Choroid plexus epithelial cell (primary cell): ENCODE measurements at places on chromosomes 2 and 18.

- DNase-seq: no peak
Observed at GRCh38 chr2:109428841-109429566, 184.8 kb downstream of the SEPTIN10 start.

- peak; percentile 67 for DNase-seq
Observed at GRCh38 chr2:68319398-68320117, at the start of gene CNRIP1. CNRIP1 (minus strand) TSS chr2:68319949; CDS start chr2:68319400, 549 bp downstream.

- DNase-seq: no peak
Observed at GRCh38 chr18:57073501-57074187, 73.2 kb upstream of the BOD1L2 start.

DNA sequence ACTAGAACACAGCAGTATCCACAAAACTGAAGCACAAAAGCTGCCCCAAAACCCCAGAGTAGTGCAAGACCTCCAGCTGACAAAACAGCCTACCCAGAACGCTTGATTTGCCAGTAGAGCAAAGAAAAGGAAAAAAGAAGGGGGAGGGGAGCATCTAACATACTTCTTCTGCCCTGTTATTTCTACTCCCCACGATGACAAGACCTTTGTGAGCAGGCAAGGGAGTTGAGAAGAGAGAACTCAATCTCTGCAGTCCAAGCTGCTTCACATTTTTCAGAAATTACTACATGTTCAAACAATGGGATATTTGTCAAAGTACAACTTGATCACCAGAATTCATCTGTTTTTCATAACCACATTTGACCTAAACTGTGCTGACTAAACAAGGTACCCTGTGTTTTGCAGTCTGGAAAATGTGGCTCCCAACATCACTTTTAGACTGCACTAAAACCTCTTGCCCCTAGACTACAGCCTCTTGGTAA lies 286.7 kb downstream of the EXOC6B start:
- DNase-seq: peak; percentile 93

DNA sequence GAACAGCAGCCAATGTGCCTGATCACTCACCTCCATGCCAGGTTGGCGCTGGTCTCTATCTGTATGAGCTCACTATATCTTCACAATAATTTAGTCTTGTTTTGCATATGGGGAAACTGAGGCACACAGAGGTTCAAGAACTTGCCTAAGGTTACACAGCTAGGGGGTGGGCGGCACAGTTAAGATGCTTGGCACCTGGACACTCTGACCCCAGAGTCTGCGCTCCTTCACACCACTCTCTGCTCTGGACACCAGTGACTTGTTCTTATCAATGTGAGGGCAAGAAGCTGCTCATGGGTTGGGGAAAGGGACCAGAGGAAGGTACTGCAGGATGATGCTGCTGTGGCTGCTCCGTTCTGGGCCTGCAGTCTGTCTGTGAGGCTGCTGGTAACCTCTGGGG lies 27.1 kb downstream of the FBLN7 start:
- no peak for DNase-seq

GRCh38 chr2:7375901-7376300 lies 458.7 kb downstream of the RNF144A start:
- no peak for DNase-seq

DNA sequence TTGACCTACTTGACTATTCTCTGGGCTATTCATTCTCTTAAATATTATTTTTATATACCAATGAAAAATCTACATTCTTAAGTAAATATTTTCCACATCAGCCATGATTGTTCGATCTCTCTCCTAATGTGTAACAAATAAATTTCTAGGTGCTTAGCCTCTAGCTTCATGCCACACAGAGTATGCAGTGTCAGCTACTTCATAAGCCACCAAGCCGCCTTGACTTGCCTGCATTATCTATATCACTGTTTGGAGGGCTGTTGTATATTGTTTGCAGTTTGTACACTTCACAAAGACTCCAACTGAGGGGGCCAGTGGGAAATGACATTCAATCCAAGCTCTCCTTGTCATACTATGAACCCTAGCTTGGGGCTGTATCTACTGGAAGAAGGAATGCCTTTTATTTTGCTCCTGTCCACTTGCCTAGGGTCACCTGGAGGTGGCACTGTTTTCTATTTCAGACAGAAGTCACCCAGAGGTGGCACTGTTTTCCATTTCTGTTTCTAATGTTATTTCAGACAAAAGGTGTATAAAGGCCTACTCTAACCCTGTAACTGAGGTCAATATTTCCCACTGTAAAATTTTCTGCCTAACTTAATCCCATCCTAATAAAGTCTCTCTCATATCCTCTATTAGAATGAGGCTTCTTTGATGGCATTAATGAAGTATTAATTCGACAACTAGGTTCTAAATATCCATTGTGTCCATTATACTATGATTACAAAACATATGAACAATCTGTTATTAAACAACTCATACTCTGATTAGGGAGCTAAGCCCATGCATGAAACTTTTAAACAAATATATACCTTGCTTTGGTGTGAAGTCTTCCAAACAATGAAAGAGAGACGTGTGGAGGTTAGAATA lies 36.4 kb downstream of the COL5A2 start:
- peak; percentile 52 for DNase-seq

DNA sequence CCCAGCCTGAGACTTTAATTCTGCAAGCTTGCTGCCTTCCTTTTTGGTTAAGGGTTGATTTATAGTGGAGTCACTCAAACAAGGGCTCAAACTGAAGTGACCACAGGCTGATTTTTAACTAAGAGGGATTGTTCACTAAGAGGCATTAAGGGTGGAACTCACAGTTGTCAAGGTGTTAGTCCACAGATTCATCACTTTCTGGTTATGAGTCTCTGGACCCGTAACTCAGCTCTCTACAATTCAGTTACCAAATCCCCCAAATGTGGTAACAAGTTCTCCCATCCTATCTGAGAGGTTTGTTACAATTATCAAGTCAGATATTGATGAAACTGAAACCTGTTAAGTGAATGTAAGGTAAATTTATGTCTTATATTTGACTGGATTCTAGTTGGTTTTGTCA lies 185.9 kb upstream of the KLHL14 start:
- DNase-seq: no peak

DNA sequence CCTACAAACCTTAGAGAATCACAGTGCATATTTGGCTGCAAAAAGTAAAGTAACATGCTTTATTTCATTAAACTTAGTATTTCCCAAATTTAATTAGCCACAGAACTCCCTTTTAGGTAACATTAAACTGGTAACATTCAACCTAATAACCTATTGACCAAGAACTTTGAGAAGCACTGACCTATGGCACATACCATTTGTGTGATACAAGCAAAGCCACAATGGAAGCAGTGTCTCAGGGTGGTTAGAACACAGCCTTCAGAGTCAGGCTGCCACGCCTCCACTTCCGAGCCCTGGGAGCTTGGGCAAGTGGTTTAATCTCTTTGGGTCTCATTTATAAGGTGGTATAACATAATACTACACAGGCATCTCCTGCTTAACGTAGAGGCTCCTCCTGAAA lies 301.4 kb downstream of the PDE11A start:
- DNase-seq: no peak

DNA sequence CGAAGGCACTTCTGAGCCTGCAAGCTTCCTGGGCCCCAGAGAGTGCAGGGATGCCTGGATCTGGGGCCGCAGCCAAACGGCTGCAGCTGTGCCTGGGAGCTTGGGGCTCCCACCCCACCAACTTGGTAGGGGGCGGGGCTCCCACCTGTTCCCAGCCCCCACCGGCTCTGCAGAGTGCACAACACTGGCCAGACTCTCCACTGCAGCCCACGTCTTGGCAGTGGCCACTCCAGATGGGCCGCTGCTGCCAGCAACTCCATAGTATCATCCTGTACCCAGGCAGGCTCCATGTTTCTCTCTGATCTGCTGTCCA lies 9.9 kb downstream of the DYSF start:
- no peak for DNase-seq

DNA sequence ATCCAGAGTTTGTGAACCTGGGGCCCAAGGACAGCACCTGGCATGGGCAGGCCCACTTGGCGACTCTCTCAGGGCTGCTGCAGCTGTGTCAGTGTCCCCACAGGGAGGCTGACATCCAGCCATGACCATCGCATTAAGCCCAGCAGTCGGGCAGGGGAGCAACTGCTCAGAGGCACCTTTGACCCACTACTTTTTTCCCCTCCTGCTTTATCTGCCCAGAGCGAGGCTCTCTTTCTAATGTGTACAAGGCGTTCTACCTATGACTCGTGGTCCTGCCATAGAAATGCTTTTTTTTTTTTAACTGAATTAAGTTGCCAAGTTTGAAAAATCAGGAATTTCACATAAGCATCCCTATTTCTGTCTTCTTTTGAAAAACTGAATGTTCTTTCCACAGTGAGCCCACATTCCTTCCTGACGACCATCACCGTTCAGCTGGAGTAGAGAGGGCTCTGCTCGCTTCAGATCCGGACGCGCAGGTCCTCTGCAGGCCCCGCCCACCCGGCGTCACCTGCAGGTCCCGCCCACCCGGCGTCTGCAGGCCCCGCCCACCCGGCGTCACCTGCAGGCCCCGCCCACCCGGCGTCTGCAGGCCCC lies 403 bp upstream of the CLUL1 start:
- DNase-seq: no peak

DNA sequence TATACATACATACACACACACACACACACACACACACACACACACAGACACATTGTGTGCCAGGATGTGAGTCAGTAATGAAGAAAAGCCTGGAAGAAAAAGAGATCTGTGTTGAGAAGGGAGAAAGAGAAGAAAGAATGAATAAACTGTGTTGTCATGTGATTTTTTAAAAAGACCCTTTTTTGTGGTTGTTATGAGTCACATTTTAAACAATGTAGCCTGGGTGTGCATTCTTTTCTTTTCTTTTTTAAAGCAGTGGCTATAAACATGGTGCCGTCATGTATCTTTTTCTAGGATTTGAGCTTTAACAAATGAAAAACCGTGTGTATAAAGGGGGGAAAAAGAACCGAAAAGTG lies 87.2 kb downstream of the NRP2 start:
- DNase-seq: peak; percentile 89

GRCh38 chr18:62847081-62847480 lies 131.7 kb downstream of the PHLPP1 start:
- no peak for DNase-seq

DNA sequence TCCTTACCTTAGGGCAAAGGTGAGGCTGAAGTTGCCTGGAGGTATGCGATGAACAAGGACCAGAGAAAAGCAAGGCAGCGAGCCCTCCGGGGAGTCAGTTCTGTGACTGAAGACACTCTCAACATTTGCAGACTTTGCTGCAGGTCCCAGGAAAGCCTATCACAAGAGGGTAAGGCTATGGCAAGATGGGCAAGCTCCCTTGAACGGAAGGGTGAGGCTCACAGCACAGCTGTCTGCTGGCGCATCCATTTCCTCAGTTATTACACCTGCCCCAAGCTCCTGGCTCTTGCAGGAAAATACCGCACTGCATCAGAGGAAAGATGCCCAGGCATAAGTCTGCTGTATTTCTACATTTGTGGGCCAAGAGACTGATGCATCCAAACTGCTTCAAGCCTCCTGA lies 141.4 kb downstream of the BCL11A start:
- no peak for DNase-seq

DNA sequence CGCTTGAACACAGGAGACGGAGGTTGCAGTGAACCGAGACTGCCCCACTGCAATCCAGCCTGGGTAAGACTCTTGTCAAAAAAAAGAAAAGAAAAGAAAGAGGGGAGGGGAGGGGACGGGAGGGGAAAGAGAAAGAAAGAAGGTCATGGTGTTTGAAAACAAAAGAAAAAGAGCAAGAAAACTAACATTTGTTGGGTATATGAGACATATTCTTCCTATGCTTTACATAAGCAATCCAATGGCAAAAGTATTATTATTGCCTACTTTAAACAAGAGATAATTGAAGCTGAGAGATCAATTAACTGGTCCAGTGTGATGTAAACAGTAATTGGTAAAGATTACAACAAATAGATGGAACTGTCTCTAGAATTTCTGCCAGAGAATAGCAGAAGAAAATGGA lies 157.3 kb downstream of the ZRANB3 start:
- DNase-seq: no peak

DNA sequence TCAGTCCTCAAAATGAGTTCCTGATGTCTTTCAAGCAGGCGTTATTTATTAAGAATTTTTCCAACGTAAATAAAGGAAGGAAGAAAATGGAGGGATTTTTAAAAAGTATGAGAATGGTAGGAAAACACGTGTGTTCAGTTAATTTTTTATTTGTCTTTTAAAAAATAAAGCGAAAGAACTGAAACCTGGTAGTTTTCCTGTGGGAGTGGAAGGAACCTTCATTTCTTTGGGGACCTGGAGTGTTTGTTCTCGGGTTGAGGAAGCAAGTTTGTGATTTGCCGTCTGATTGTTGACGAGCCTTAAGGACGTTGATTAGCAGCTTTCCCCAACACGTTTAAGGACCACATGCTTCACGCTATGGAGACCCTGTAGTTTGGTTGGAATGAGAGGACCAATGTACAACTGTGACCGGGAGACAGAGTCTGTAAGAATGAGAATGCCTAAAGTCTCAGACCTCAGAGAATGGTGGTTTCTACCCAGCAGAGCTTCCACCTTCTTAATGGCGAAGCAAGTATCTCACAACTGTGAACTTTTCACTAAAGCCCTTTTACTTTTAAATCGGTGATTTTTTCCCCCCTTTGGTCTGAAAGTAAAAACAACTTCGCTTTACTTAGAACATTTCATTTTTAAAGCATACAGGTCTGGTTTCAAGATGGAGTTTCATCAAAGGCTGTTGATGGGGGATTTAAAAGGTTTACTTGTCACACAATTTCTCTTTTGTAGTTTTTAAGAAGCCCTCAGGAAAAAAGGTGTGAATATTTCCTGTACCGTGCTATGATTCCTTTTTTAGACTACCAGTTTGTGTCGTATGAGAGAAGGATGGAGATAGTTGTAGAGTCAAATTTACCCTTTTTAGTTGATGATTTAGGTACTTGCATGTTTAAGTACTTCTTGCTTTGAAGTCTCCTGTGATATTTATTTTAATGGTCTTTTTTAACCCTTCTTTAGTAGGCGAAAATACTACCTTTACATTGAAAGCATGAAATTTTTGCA lies 1.4 kb downstream of the TTC39C start:
- no peak for DNase-seq

DNA sequence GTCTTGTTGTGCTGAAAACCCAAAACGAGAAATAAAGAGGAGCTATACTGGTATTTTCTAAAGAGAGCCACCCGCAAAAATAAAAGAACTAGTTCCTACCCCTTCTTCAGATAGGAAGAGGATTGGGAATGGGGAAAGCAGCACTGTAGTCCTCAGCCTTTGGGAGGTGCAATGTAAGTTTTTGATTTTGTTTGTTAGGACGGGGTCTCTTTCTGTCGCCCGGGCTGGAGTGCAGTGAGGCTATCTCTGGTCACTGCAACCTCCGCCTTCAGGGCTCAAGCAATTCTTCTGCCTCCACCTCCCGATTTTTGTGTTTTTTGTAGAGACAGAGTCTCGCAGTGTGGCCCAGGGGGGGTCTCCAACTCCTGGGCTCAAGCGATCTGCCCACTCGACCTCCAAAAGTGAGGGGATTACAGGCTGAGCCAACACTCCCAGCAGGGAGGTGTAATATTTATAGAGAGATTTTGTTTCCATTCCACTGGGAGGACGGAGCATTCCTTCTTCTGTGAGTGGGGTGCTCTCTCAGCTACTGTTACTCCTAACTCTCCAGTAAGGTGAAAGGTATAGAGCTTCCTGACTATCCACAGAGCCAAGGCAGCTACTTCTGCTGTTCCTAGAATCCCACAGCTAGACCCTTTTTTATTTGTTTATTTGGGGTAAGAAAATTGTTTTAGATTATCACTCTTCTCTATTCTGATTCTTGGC lies 13.1 kb upstream of the GULP1 start:
- peak; percentile 6 for DNase-seq
